ENCODE measurements at places on chromosomes 16 and 17.

- DNase-seq: peak; percentile 95
Measured at GRCh38 chr16:85821390-85822135, 22.1 kb downstream of the COX4I1 start.

- no peak for DNase-seq
Measured at GRCh38 chr17:50035421-50035879, 20.5 kb upstream of the ITGA3 start.

DNA sequence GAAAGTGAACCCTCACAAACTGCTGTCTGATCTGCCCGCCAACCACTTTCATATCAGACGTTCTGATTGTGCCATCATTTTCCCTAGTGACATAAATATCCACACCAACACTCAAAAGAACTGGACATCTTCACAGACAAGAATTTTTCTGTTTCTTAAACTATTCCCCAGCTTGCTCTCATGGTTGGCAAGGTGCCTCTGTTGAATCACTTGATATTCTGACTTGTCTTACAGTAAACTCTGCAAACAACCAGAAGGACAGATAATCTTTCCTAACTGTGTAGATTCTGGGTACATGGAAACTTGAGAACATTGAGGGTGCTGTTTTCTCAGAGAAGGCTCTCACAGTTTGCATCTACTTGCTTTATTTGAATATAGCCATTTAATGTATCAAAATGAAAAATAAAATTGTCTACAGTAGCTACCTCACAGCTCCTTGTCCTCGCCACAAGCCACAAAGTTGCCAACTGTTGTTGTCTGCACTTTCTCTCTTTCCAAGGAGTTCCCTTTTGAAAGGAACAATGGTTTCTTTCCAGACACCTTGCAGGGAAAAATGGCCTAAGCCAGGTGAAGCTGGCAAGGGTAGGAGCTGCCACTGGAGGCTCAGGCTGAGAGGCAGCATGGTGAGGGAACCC lies 46.0 kb upstream of the ADAMTS18 start:
- DNase-seq: no peak

DNA sequence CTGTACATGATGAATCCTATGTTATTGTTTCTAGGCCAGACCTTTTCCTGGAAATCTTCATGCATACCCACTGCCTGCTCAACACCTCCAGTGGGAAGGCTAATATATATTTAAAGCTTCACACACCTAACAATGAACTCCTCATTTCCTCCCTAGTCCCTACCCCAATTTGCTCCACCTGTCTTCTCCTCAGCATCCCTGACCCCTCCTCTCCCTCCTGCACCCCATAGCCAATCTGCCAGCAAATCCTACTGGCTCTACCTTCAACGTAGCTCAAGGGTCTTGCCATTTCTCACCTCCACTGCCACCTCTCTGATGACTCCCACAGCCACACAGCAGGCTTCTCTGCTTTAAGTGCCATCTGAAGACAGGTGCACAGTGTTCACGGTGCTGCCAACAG lies 215.6 kb upstream of the WSB1 start:
- no peak for DNase-seq

GRCh38 chr16:23690771-23691482 lies 12.2 kb downstream of the PLK1 start:
- no peak for DNase-seq

- peak; percentile 34 for DNase-seq
Measured at GRCh38 chr16:47461598-47462266, 601 bp downstream of the PHKB start.

GRCh38 chr17:42964161-42964932 lies at the start of gene AARSD1:
AARSD1 (minus strand) TSS chr17:42964454; CDS start chr17:42964440, 14 bp downstream.
- peak; percentile 86 for DNase-seq

- no peak for DNase-seq
Measured at GRCh38 chr17:44061446-44061845, 5.0 kb downstream of the LSM12 start.

DNA sequence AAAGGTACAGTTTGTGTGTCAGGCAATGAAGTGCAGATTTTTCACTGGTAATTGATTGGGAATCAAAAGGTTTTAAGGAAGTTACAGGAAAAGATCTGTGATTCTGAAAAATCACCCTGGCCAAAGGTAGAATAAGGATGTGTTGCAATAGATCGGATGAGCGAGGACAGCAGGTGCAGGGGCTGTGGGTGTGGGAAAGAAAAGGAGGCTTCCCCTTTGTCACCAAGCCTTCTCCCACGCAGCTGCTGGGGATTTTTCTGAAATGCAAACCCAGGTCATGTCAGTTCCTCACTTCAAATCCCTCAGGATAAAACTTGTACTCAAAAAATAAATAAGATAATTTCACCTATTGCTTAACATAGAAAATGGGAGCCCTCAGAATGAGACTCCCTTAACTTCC lies 47.9 kb upstream of the ARHGAP17 start:
- no peak for DNase-seq

GRCh38 chr16:87233928-87234327 lies 83.3 kb downstream of the C16orf95 start:
- peak; percentile 69 for DNase-seq

DNA sequence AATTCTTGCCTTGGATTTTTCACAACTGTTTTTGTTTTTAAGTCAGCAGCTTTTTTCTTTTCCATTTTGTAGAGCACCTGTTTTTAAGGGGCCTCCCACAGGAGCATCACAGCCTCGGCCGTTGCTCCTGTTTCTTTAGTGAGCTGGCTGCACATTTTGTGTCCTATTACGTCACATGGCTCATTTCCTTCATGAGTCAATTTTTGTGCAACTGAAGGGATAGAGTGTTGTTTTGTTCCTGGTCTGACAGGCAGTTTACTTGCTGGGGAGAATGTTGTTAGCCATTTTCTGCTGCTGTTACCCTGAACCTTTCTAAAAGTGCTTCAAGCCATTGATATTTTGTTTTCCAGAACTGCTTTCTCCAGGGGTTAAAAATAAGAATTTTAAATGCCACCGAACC lies 45.0 kb upstream of the CRISPLD2 start:
- no peak for DNase-seq

DNA sequence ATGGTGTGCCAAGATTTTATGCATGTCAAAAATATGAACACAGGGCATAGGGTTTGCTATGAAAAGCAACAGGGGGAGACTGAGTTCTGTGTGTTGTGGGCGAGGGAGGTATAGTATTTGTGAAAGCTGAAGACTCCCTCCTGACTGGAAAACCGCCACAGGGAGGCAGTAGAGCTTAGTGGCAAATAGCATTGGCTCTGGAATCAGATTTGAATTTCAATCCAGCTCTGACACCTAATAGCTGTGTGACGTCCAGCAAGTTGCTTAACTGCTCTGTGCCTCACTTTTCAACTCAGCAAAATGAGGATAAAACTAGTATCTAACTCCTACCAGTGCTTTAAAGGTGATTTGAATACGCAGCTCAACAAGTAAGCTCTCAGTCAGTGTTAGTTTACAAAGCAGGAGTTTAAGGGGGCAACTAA lies 22.0 kb downstream of the KPNA2 start:
- DNase-seq: no peak

DNA sequence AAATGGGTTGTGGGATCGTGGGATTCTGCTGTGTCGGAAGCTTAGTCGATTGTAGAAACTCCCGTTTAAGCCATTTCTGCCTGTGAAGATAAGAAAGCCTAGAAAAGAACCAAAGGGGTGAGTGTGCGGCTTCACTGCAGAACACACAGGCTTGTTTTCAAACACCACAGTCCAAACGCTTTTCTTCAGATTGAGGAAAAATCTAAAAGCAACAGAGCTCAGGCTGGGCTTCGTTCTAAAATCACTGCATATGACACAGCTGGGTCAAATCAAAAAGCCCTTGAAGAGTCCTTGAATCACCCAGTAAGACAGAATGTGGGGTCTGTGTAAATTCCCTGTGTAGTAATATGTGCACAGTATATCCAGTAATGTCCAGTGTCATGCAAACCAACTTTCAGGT lies 25.7 kb downstream of the NUBP1 start:
- DNase-seq: no peak

DNA sequence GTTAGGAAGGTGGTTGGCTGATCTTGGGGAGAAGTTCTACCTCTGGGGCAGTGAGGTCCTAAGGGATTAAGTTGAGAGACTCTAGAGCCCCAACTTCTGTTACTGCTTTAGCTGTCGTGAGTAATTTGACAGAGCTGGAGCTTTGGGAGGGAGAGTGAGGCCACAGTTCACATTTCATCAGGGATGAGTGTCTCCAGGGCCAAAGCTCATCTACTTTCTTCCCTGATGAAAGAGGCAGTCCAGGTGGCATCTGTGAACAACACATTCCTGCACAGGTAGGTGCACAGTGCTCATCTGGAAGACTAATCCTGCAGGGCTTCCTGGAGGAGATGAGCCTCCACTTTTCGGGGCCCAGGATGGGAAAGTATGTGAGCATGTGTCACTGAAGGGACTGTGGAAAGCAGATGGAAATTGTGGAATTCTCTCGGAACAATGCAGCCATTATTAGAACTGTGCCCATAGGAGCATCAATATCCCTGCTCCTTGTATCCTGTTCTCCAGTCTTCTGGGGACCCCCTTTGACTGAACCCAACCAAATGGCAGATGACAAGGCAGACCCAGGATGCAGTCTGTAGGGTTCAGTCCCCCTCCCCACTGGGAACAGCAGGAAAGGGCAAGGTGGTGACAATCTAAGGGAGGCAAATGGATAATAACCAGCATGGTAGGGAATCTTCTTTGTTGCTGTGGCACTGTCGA lies 9.0 kb downstream of the DYNLL2 start:
- no peak for DNase-seq

DNA sequence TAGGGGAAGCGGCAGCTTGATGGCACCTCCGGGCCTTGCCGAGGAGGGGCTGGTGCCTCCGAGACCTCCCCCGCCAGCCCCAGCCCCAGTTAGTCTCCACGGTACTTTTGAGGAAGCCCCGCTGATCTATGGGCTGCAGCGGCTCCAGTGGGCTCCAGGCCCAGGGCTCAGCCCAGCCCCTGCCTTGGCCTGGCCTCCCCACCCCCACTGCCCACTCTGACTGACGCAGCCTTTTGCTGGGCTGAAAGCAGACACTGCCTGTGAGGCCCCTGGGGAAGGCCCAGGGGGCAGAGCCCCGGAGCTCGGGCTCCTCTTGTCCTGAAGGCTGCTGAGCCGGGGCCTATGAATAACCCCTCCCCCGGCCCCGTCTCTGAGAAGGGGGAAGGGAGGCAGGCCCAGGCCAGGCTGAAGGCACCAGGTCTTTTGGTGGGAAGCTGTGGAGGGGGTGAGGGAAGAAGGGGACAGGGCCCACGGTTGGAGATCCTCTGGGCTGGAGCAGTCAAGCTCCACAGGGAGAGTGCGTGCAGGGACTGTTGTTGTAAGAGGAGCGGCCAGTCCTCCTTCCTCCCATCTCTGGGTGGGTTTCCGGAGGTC lies 7.5 kb upstream of the SMTNL2 start:
- peak; percentile 93 for DNase-seq

GRCh38 chr16:56417138-56417537 lies 8.2 kb downstream of the AMFR start:
- no peak for DNase-seq

DNA sequence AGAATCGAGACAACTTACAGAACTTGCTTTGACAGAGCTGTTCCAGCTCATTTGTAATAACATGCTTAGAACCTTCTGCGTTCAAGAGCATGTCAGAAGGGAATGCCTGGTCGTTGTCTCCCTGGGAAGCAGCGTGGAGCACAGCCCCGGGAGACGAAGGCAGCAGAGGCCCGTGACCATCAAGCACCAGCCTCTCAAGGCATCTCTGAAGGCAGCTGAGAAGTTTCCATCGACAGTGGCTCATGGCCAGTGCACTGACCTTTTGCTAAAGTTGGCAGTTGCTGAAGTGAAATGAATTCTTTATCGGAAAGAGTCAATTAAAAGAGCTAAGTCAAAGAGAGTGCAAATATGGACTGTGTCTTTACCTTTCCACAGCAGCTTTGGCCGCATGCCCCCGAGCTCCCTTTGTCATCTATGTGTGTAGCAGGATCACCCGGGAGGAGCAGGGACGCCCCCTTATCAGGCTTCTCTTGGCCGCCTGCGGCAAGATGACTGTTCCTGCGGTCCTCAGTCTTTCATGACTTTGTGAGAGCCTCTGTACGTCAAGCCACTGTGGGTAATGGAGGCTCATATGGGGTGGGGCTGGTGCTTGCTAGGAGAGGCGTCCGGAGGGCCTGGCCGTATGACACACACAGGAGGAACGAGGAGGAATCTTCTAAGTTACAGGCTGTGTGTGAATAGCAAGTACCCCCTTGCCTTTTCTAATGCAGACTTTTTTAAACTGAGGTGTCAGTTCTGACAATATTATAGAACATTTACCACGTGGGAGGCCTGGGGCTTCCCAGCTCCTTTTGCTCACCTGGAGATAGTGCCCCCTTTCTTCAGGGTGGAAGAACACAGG lies 54.2 kb downstream of the LDHD start:
- no peak for DNase-seq

GRCh38 chr16:30526137-30526822 lies at the start of gene ZNF768:
ZNF768 (minus strand) TSS chr16:30526566; CDS start chr16:30526413, 153 bp downstream.
- peak; percentile 97 for DNase-seq

GRCh38 chr17:33115366-33115765 lies 123.7 kb downstream of the SPACA3 start:
- no peak for DNase-seq

DNA sequence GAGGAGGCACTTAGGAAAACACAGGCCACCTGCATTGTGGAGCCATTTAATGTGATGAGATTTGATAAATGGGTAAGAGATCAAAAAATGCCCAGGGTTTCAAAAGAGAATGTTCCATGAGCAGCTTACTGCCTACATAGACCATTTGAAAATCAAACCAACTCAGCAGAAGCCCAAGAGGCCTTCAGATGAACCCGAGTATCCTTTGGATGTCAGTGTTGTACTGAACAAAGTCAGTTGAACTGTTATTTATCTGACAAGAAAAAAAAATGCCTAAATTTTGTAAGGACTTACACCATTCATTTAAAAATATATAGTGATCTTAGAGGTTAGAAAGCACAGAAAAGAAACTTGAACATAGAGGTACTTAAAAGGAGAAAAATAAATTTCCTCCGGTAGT lies 381.7 kb downstream of the ZFHX3 start:
- no peak for DNase-seq

DNA sequence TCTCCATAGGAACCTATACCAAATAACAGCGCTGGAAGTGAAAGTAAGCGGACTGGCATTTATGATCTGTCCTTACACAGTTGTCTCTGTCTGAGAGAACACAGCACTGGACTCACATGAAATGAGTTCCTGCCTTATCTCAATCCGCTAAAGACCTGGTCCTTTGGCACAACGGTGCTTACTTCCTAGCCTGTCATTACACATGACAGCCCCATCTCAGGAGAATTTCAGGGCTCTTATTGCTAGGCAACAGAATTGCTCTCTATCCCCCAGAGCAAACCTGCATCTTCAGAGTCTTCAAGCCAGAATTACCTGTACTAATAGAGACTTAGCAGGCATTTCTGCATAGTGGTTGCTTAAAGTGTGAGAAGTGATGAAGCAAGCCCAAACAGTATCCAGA lies 4.3 kb downstream of the KCNJ2 start:
- no peak for DNase-seq

GRCh38 chr17:38748149-38748891 lies at the start of gene PCGF2:
PCGF2 (minus strand) TSS chr17:38748336; CDS start chr17:38740402, 7,934 bp downstream.
- DNase-seq: peak; percentile 97
